Right cardiac atrium (tissue), 5 donors: ENCODE measurements at places on chromosomes 7 and 10. TPM values are rescaled to one million over a fixed set of nuclear protein-coding genes. Genes with fewer than 3 reads are reported as not detected.

The PAPSS2 gene
- 5.0 TPM for polyA plus RNA-seq

The SLC18A3 gene
- 0.23 TPM for polyA plus RNA-seq

The C7orf33 gene
- not detected for polyA plus RNA-seq

The PKD2L1 gene
- not detected for polyA plus RNA-seq

The TUBB8 gene
- polyA plus RNA-seq: not detected

The FGFR2 gene
- polyA plus RNA-seq: 16.5 TPM

The ACADSB gene
- polyA plus RNA-seq: 19.5 TPM

The SMKR1 gene
- 0.16 TPM for polyA plus RNA-seq

The WDR91 gene
- polyA plus RNA-seq: 4.0 TPM

The KCND2 gene
- polyA plus RNA-seq: 0.02 TPM

The PPP1R9A gene
- 3.7 TPM for polyA plus RNA-seq

The AZGP1 gene
- polyA plus RNA-seq: 17.0 TPM

The OR2A1 gene
- polyA plus RNA-seq: 0.02 TPM

The GDF10 gene
- polyA plus RNA-seq: 2.2 TPM

The POLR2J2 gene
- 2.8 TPM for polyA plus RNA-seq

DNA sequence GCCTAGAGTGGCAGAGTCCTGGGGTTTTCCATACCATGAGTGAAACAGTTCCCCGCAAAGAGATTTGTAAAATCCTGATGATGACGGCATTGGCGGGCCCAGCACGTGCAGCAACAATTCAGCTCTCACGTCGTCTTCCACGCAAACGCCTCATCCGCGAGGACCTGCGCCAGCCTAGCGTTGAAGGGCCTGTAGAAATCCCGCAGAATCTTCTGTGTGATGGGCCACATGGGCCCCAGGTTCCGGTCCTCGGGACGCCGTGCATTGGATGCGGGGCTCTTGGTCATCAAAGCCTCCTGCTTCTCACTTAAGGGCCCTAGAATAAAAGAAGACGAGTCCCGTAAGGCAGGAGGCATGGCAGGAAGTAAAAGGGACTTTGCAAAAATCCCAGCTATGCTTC is 83.4 kb downstream of the CHST15 start:
- DNase-seq: no peak

DNA sequence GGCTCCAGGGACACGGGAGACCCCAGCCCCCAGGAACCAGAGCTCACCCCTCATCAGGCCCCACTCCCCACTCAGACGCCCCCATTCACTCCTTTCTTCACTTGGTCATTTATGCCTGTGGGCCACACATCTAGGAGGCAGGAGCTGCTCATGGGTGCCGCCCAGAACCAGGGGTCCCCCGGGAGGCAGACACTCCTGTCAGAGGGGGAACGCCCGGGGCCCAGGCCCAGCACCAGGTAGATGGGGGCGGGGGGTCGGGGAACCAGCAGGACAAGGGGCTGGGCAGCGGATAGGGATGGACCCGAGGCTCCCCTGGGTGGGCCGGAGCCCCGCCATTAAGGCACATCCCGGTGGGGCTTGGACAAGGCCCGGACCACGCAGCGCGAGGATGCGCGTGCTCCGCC is 11.8 kb downstream of the CALY start:
- DNase-seq: peak; percentile 63

DNA sequence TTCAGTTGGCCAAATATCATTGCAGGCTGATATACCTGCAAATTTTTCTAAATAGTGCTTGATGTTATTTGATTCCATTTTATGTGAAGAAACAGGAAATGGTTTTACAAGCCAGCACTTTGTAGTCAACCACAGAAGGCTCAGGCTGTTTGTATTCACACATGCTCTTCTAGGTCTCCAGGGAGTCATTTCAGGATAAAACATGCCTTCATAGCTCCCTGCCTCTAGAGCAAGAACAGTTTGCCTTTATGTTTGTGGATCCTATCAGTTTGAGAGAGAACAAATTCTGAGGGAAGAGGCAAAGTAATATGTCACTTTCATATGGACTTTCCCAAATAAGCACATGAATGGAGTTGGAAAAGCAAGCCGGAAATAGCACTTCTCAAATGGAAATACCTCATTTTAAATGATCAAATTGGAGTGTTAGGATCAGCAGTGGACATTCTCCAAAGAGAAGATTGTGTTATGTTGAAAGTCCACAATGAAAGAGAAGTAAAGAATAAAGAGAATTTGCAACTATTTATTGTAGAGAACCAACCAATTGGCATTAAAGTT is 277.6 kb downstream of the KCND2 start:
- DNase-seq: no peak

DNA sequence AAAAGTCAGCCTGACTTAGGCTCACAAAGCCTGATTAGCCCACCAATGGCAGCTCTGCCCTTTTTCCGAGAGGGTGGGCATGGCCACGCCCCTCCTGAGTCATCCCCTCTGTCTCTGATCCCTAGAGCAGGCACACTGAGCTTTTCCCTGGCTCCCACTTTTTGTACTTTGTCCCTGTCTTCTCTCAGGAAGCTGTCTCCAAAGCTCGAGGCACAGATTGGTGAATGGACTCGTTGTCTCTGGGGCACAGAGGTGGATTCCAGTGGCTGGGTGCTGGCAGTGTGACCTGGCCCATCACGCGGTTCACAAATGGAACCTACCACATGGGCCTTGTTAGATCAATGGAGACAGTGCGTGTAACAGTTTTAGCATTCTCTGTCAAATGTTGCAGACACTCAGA is 313.5 kb downstream of the WDR37 start:
- DNase-seq: no peak

DNA sequence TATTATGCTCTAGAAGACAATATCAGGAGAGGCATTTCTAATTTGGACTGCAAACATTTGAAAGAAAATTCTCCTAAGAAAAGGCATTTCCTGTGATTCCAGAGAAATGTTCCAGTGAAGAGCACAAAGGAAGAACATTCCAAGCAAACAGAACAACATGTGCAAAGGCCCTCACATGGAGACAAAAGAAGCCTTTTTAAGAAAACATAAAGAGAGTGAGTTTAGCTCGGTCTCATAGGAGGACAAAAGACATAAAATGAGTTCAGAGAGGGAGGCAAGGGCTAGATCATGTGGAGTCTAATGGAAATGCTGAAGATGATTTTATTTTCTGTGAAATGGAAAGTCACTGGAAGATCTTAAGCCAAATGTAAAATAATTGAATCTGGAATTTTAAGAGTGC is 269.8 kb upstream of the HGF start:
- DNase-seq: no peak

- no peak for DNase-seq
Measured at GRCh38 chr7:36039243-36039642, 113.8 kb upstream of the EEPD1 start.

GRCh38 chr7:146539836-146540235 is 423.2 kb downstream of the CNTNAP2 start:
- DNase-seq: no peak

DNA sequence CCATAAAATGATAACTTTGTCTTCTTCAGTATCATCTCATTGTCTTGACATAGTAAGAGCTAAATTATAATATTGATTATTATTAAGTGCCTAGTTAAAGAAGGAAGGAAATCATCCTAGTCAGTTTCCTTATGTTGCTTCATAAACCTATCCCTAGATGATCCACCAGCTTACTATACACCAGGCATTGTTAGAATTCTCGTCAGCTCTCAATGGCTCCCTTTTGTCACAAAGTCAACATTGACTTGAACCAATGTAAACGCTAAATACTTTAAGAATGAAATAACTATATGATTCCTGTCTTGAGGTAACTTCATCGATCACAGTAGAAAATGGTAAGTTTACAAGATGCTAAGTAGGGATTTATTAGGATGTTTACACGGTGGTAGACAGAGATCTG is 1162.9 kb downstream of the CNTNAP2 start:
- DNase-seq: no peak

DNA sequence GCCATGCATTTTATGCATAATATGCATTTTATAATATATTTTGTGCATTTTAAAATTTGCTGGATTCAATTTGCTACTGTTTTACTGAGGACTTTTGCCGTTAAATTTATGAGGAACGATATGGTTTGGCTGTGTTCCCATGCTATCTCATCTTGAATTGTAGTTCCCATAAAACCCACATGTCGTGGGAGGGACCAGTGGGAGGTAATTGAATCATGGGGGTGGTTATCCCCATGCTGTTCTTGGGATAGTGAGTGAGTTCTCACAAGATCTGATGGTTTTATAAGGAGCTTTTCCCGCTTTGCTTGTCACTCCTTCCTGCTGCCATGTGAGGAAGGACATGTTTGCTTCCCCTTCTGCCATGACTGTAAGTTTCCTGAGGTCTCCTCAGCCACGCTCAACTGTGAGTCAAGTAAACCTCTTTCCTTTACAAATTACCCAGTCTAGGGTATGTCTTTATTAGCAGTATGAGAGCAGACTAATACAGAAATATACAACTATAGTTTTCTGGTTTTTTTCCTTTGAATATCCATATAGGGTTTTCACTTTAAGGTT is 201.4 kb upstream of the SH2B2 start:
- DNase-seq: no peak

DNA sequence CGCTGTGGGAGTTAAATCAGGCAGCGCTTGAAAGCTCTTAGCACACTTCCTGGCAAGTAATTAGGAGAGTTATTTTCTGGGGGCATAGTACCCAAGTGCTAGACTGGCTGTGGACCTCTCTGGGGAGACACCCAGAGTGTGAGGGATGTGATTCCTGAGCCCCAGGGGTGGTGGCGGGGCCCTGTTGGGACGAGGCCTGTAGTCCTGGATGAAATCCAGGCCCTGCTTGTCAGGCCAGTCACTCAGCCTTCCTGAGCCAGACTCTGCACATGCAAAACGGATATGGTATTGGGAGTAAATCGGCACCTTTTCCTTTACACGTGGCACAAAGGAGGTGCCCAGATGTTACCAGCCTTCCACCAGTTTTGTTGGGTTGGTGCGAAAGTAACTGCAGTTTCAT is 31.2 kb downstream of the TRRAP start:
- no peak for DNase-seq

- no peak for DNase-seq
Measured at GRCh38 chr7:24939416-24939815, 40.6 kb downstream of the OSBPL3 start.

- DNase-seq: no peak
Measured at GRCh38 chr10:55098452-55098851, 297.4 kb upstream of the PCDH15 start.

DNA sequence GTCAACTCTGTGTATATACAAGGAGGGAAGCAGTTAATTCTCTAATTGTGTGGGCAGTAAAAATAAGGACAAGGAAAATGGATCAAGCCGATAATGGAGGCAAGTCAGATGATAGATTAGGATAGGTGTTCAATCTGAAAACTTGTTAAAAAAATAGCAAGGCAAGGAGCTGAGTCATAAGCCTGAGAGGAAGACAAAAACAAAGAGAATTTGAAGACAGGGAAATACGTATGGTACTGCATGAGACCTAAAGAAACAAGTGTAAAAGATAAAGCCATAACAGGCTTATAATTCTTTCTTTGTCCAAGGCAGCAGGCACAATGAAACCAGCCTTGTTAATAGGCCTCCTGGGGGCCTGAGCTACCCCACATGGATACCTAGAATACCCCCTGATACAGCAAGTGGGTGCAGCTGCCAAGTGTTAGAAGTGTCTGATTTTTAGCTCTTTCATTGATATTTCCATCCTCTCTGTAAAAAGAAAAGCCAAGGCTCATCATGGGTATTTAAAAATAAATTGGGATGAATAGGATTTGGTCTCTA is 1570.6 kb upstream of the LRRTM3 start:
- DNase-seq: no peak

GRCh38 chr10:25117757-25118156 is 57.0 kb upstream of the GPR158 start:
- DNase-seq: no peak

- no peak for DNase-seq
Measured at GRCh38 chr7:98647326-98647725, 30.2 kb downstream of the NPTX2 start.

DNA sequence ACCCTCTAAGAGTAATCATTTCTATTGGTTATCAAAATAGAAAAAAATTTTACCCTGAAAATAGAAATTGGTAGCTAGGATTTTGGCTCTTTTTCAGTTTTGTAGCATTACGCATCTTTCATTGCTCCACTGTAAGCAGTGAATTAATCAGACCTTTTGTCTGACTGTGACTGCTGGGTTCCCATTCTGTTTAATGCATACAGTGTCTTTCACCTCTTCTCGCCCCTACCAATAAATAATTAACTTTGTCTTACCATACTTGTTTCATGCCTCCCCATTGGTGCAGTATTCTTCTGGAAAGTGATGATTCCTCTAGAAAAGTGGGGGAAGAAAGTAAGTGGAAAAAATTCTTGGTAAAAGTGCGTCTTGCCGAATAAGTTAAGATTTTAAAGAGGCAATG is 73.2 kb downstream of the AP3M1 start:
- DNase-seq: no peak

DNA sequence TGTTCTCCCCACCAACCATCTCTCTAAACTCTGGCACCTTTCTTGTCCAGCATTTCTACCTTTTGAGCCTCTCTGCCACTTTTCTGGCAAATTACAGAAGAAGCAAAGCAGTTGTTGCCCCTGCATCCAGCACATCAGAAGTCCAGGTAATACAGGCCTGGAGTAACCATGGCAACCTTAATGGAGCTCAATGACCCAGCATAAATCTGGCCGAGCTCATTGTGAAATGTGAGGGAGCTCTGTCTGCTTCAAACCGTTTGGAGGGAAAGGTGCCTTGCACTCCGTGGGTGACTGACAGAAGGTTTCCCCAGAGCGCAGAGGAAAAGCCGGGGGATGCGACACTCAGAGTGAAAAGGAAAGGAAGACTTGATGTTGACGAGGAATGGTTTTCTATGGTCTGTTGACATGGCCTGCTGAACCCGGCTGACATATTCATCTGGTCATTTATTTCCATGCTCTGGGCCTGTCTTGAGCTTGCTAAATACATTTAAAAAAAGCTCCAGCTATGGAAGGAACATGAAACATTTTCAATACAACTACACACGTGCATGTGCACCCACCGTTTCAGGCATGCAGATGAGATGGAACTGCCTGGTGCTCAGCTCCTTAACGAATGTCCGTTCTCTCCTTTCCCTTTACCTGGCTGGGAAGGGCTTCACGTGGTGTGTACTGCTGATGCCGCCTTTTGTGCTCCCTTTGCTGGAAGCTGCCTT is 74.9 kb downstream of the ADRA2A start:
- no peak for DNase-seq

- no peak for DNase-seq
Measured at GRCh38 chr10:20276127-20276979, 460.1 kb downstream of the PLXDC2 start.

- DNase-seq: no peak
Measured at GRCh38 chr7:130926001-130926691, 192.1 kb upstream of the KLF14 start.

- no peak for DNase-seq
Measured at GRCh38 chr7:130906575-130906974, 172.6 kb upstream of the KLF14 start.

DNA sequence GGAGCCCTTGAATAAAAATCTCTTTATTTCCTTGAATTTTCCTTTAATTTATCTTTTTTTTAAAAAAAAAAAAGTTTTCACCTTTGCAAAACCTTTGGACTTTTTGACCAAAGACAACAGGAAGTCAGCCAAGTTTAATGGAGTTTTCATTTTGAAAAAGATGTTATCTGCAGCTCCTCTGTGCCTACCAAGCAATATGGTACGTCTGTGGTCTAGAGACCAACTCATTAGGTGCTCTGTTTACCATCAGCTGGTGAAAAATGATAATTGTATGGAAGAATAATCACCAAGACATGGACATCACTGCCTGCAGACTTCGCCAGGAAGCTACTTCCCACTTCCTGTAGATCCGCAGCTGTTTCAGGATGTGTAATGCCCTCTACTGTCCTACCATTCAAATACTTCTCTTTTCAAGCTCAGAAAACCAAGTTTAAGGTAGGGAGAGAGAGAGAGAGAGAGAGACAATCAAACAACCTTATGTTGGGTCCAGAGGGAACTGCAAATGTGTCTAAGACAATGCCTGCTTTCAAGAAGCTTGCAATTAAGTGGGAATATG is 18.7 kb downstream of the PLXNA4 start:
- no peak for DNase-seq

GRCh38 chr7:25894002-25894901 is 257.7 kb upstream of the NFE2L3 start:
- no peak for DNase-seq
